ENCODE measurements at places on chromosomes 1 and 21. TPM values are rescaled to one million over a fixed set of nuclear protein-coding genes. Genes with fewer than 3 reads are reported as not detected.
A peak's percentile ranks its signal among the peaks of the same experiment; 100 is the strongest.

GRCh38 chr1:246483569-246483933, 23.5 kb downstream of the SMYD3 start:
- no peaks in the 10 kb centered on the region for H3K27me3 ChIP-seq
- H3K27ac ChIP-seq = no peak overlapping the region
- peaks cover 11% of the 10 kb centered on the region for H3K4me1 ChIP-seq
- no peak for DNase-seq
- H3K36me3 ChIP-seq = no peaks in the 10 kb centered on the region

DNA sequence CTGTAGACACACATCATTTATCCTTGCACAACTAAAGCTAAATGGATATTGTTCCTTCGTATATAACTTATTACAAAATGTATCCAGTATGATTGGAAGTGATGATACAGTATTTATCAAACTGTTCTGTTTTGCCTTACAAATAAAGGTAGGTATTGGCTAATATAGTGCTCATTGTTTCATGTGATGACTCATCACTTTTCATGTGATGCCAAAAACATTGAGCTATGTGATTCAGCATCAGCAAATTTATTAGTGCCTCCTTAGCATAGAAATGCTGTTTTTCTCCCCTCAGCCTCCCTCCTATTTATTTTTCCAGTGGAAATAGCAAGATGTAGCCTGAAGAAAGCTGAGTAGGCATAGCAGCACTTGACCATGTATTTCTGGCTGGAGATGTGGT, 228.6 kb upstream of the LYPLAL1 start:
- DNase-seq = no peak
- no peak overlapping the region for H3K4me3 ChIP-seq
- H3K27ac ChIP-seq = no peak overlapping the region
- no peaks in the 10 kb centered on the region for H3K4me1 ChIP-seq
- no peaks in the 10 kb centered on the region for H3K27me3 ChIP-seq
- no peaks in the 10 kb centered on the region for H3K36me3 ChIP-seq

GRCh38 chr1:95263450-95263849, 29.4 kb downstream of the RWDD3 start:
- H3K36me3 ChIP-seq = no peaks in the 10 kb centered on the region
- DNase-seq = no peak
- H3K4me1 ChIP-seq = no peaks in the 10 kb centered on the region
- no peak overlapping the region for H3K4me3 ChIP-seq
- H3K27me3 ChIP-seq = no peaks in the 10 kb centered on the region

DNA sequence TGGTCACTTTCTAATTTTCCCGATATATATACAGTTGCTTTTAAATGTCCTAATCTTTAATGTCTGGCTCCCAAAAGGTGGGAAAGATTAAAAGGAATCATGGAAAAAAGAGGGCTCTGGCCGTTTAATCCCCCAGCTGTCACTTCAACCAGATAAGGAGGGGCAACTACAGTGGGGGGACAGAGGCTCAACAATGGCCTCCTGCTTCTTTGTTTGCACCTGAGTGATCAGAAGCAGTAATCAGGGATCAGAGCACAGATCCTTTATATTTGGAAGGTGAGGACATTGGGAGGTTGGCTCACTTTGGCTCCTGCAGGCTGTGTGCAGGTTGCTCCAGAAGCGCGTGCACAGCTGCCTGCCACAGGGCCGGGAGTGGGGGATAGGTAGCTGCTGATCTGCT, 212.8 kb downstream of the FMN2 start:
- no peak overlapping the region for H3K27ac ChIP-seq
- no peak overlapping the region for H3K4me3 ChIP-seq
- H3K4me1 ChIP-seq = no peaks in the 10 kb centered on the region
- DNase-seq = no peak
- no peaks in the 10 kb centered on the region for H3K27me3 ChIP-seq
- H3K36me3 ChIP-seq = no peaks in the 10 kb centered on the region

- H3K36me3 ChIP-seq = no peaks in the 10 kb centered on the region
- no peak overlapping the region for H3K4me3 ChIP-seq
- H3K27me3 ChIP-seq = no peaks in the 10 kb centered on the region
- H3K27ac ChIP-seq = no peak overlapping the region
Observed at GRCh38 chr1:118931876-118932275, 56.3 kb downstream of the TBX15 start.

DNA sequence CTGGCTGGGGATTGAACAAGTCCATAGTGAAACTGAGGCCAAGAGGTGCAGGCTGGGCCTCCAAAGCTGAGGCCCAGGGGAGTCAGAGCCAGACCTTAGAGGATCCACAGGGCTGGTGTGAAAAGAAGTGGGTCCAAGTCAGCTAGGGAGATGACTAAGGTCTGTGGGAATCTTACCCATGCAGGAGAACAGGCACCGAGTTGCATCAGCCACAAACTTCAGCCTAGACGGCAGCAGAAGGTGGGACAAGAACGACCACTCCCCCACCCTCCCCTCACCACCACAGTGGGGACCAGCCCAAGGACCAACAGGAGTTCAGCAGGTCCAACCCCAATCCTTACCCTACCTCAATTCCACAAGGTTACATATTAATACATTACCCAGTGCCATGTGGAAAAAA, 282.3 kb downstream of the TTLL7 start:
- DNase-seq = no peak
- no peaks in the 10 kb centered on the region for H3K4me1 ChIP-seq
- H3K4me3 ChIP-seq = no peak overlapping the region
- no peak overlapping the region for H3K27ac ChIP-seq

DNA sequence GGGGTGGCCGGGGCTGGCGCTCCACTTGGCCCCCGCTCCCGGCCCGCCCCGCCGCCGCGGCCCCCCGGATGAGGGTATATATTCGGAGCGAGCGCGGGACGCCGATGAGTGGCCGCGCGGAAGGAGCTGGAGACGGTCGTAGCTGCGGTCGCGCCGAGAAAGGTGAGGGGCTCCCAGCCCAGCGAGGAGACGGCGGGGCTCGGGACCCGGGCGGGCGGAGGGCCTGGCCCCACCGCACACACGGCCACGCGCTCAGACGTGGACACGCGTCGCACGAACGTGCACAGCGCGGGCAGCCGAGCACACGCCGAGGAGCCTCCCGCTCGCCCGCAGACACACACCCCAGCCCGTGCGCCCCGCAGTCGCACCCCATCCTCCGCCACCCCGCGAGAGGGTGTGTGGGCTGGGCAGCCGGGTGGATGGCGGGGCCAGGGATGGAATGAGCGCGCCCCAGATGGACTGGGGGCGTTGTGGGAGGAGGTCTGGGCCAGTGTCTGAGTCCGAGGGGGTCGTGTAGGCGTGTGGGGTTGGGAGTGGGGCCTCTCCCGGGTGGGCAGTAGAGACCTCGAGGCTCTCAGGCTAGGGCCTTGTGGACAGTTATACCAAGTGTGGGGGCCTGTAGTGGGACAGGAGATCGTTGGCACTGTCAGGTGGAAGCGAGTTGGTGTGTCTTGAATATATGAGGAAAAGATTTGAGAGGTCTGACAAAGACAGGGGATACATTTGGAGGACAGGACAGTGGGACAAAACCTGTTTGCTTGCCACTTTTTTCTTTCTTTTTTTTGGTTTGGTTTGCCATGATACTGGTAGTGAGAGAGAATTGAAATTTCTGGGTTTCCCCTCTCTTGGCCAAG, at the start of gene UAP1:
UAP1 (plus strand) TSS at position 107 of the 854 bp plus-strand sequence. CDS start 4,347 bp downstream, outside the sequence.
- no peaks in the 10 kb centered on the region for H3K27me3 ChIP-seq
- peak within 1 kb of the TSS; percentile 90 for H3K4me3 ChIP-seq
- peaks cover 20% of the 10 kb centered on the region for H3K4me1 ChIP-seq
- DNase-seq = no peak
- H3K36me3 ChIP-seq = peaks cover 6% of the 10 kb centered on the region
- H3K27ac ChIP-seq = peak within 1 kb of the TSS; percentile 98

- peak overlapping the region; percentile 78 for H3K4me3 ChIP-seq
- H3K36me3 ChIP-seq = peaks cover 15% of the 10 kb centered on the region
Observed at GRCh38 chr1:40095806-40096205, 1.2 kb downstream of the PPT1 start.

DNA sequence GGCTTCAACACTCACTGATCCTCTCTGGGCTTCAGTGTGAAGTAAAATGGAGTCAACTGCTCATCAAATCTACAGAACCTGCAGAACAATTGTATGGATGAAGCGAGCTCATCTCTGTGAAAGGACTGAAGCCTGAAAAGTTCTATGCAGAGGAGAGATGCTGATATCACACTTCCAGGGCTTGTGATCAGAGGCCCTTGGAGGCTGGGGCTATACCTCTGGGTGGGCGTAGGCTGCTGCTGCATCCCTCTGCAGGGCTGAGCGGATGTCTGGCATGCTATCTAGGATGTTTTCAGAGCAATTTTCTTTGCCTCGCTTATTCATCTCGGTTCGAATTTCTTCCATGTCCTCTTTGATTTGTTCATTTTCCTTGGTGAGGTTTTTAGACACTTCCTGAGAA, 17.6 kb downstream of the OLFML2B start:
- H3K4me3 ChIP-seq = no peak overlapping the region
- peaks cover 8% of the 10 kb centered on the region for H3K4me1 ChIP-seq
- no peaks in the 10 kb centered on the region for H3K27me3 ChIP-seq

DNA sequence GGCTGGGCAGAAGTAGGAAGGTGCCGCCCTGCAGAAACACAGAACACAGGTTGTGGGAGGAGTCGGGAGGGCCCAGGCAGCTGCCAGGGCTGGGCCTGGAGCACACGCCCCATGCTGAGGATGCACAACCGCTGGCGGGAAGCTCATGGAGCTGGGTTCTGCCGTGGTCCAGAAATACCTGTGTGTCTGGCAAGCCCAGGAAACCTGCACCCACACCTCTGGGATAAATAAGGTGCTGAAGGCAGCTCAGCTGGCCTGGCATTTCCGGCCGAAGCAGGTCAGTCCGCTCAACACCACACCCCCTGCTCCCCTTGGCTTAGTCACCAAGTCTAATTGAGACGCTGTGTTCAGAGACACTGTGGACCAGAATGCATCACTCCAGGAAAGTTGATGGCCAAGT, 32.1 kb downstream of the CTNNBIP1 start:
- H3K4me3 ChIP-seq = no peak overlapping the region
- H3K4me1 ChIP-seq = peaks cover 5% of the 10 kb centered on the region
- H3K27me3 ChIP-seq = no peaks in the 10 kb centered on the region
- no peak overlapping the region for H3K27ac ChIP-seq
- DNase-seq = no peak

GRCh38 chr1:55063577-55063942, 24.2 kb downstream of the PCSK9 start:
- H3K36me3 ChIP-seq = peaks cover 21% of the 10 kb centered on the region
- peaks cover 13% of the 10 kb centered on the region for H3K4me1 ChIP-seq
- DNase-seq = peak; percentile 62
- no peak overlapping the region for H3K4me3 ChIP-seq

- H3K27ac ChIP-seq = no peak overlapping the region
- no peak overlapping the region for H3K4me3 ChIP-seq
- H3K36me3 ChIP-seq = no peaks in the 10 kb centered on the region
Observed at GRCh38 chr1:16906873-16907272, 11.1 kb downstream of the RNU1-2 start.

DNA sequence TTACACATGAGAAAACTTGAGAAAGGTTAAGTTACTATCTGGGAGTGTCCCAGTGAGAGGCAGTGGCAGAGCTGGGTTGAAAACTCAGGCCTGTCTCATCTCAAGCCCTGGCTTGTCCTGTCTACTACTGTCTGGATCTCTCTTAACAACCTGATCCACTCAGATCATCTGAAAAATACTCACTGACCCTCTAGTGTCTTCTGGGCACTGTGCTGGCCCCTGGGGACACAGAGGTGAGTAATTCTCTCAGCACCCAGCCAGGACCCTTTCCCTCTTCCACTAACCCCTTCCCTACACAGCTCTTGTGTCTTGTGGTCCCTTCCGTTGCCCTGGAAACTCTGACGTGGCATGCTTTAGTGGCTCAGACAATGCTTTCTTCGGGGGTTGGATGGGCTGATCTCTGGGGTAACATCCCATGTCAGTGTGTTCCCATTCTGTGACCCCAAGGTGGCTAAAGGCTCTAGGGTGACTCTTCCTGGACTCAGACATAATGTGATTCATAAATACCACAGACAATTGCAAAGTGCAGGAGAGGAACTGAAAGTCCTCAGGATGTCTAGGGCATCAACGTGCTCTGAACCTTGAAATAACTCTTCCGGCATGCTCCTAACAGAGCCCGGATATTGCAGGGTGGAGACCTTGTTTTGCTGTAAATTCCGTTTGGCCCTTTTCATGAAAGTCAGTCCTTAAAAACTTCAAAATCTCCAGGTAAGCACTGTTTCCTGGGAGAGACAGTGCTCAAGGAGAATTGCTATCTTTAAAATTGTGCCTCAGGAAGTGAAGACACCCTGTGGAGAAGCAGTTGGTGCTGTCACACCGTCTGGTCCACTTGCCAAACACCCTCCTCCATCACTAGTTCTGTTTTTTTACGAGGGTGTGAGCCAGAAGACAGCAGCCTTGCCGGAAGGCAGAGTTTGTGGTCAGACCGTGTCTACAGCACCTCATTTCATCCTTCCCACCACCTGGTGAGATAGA, 4.0 kb downstream of the SHISAL2A start:
- no peak for DNase-seq
- H3K4me1 ChIP-seq = no peaks in the 10 kb centered on the region
- no peak overlapping the region for H3K4me3 ChIP-seq

DNA sequence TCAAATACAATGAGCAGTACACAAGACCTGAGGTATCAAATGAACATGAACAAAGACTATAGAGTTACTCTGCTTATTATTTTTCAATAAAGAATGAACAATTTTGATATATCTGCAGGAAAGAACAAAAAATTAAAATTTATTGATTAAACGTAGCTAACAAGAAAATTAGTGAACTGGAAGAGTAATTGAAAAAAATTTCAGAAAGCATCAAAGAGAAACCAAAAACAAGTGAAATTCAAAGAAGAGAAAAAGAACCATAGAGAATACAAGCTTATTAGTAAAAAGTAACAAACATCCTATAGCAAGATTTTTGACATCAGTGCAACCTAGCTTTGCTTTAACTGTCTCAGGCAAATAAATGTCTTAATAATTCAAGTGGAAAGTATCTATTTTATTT, 106.6 kb downstream of the LRRIQ3 start:
- H3K27ac ChIP-seq = no peak overlapping the region
- no peak for DNase-seq
- no peaks in the 10 kb centered on the region for H3K36me3 ChIP-seq
- no peaks in the 10 kb centered on the region for H3K4me1 ChIP-seq

- no peak overlapping the region for H3K27ac ChIP-seq
- no peaks in the 10 kb centered on the region for H3K36me3 ChIP-seq
- peaks cover 3% of the 10 kb centered on the region for H3K27me3 ChIP-seq
- H3K4me1 ChIP-seq = peaks cover 23% of the 10 kb centered on the region
- no peak for DNase-seq
- H3K4me3 ChIP-seq = no peak overlapping the region
Observed at GRCh38 chr21:42650033-42650370, 3.4 kb upstream of the PDE9A start.

The C8B gene
- total RNA-seq = not detected

The SYT14 gene
- total RNA-seq = 0.03 TPM

The F13B gene
- not detected for total RNA-seq

The KIAA1614 gene
- 5.5 TPM for total RNA-seq

The KCNC4 gene
- total RNA-seq = 11.1 TPM

The LYPLAL1 gene
- total RNA-seq = 33.2 TPM

The MYBPH gene
- not detected for total RNA-seq

The FALEC gene
- 1.0 TPM for total RNA-seq

The FCRL6 gene
- total RNA-seq = 3.2 TPM

The HMGCS2 gene
- not detected for total RNA-seq

The KCNK1 gene
- 7.3 TPM for total RNA-seq

The CCDC30 gene
- 5.0 TPM for total RNA-seq

The MPL gene
- total RNA-seq = 0.61 TPM

The IL22RA1 gene
- total RNA-seq = 0.87 TPM

Measured in upper lobe of right lung (tissue), 1 donor.